ENCODE measurements at places on chromosomes 11 and 22. TPM values are rescaled to one million over a fixed set of nuclear protein-coding genes. Genes with fewer than 3 reads are reported as not detected.

Gene MS4A12
- total RNA-seq: not detected

Gene IL17REL
- total RNA-seq: not detected

Gene ADAMTS8
- 64.9 TPM for total RNA-seq

Gene ELFN2
- total RNA-seq: 0.06 TPM

Gene LARGE1
- total RNA-seq: 41.7 TPM

GRCh38 chr22:29623553-29624169, 20.2 kb downstream of the NF2 start:
- H3K27ac ChIP-seq: no peak overlapping the region
- H3K4me1 ChIP-seq: peaks cover 4% of the 10 kb centered on the region
- no peak overlapping the region for H3K4me3 ChIP-seq
- H3K36me3 ChIP-seq: no peaks in the 10 kb centered on the region
- no peak for DNase-seq

DNA sequence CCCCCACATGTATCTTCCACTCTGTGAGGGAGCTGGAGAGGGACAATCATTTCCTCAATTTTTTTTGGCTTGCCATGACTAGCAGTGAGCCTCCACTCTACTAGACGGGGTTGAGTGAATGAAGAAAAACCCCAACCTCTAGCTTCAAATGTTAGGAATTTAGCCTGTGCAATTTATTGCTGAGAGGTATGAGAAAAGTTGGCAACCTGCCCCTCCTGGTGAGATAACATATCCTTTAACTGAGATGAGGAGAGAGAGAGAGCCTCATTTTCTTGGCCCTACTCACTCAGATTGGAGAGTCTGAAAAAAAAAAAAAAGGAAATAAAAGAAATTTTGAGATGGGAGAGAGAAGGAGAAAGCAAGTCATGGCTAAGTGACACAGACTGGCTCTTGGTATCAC, 218.2 kb upstream of the CARD18 start:
- no peaks in the 10 kb centered on the region for H3K36me3 ChIP-seq
- H3K27me3 ChIP-seq: no peaks in the 10 kb centered on the region
- H3K4me1 ChIP-seq: no peaks in the 10 kb centered on the region

GRCh38 chr11:46381819-46382645, 563 bp downstream of the MDK start:
- H3K4me3 ChIP-seq: peak overlapping the region; percentile 22
- H3K4me1 ChIP-seq: no peaks in the 10 kb centered on the region
- H3K27me3 ChIP-seq: no peaks in the 10 kb centered on the region
- no peak for DNase-seq

DNA sequence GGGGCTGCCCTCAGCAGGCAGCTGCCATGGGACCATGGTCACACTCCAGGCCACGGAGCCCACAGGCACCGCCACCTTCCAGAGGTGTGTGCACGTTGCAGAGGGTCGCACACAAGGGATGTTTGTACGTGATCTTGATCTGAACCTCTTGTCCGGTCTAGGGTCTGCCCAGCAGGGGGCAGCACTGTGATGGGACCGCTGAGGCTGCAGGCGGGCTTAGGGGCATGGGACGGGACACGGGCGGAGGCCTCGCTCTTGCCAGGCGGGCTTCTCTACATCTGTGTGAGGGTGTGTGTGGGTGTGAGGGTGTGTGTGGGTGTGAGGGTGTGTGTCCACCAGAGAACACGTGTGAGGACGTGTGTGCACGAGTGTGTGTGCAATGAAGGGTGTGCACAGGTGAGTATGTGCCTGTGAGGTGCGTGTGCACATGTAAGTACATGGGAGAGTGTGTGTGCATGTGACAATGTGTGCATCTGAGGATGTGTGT, 52.4 kb downstream of the CACNA1I start:
- no peak overlapping the region for H3K27ac ChIP-seq
- peak; percentile 57 for DNase-seq
- no peaks in the 10 kb centered on the region for H3K4me1 ChIP-seq
- H3K36me3 ChIP-seq: no peaks in the 10 kb centered on the region
- H3K27me3 ChIP-seq: no peaks in the 10 kb centered on the region

- no peak overlapping the region for H3K27ac ChIP-seq
- H3K4me1 ChIP-seq: no peaks in the 10 kb centered on the region
- no peak overlapping the region for H3K4me3 ChIP-seq
- H3K36me3 ChIP-seq: peaks cover 4% of the 10 kb centered on the region
- H3K27me3 ChIP-seq: no peaks in the 10 kb centered on the region
- no peak for DNase-seq
Observed at GRCh38 chr11:119126675-119127268, 5.4 kb downstream of the HINFP start.

Data from aorta (tissue), 5 donors.